ENCODE measurements at places on chromosomes 7 and 10.

GRCh38 chr10:70145166-70145665 lies 1.3 kb downstream of the TYSND1 start:
- DNase-seq: no peak

GRCh38 chr7:57398548-57398947 lies 51.4 kb upstream of the ZNF716 start:
- no peak for DNase-seq

DNA sequence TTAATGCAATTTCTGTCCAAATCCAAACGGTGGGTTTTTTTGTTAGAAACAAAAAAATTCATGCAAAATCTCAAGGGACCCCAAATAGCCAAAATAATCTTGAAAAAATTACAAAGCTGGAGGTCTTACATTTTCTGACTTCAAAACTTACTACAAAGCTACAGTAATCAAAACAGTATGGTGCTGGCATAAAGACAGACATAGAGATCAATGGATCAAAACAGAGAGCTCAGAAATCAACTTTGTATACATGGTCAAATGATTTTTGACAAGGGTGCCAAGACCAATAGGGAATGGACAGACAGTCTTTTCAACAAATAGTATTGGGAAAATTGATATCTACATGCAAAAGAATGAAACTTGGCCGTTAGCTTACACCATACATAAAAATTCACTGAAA lies 21.7 kb upstream of the CYP3A4 start:
- no peak for DNase-seq

DNA sequence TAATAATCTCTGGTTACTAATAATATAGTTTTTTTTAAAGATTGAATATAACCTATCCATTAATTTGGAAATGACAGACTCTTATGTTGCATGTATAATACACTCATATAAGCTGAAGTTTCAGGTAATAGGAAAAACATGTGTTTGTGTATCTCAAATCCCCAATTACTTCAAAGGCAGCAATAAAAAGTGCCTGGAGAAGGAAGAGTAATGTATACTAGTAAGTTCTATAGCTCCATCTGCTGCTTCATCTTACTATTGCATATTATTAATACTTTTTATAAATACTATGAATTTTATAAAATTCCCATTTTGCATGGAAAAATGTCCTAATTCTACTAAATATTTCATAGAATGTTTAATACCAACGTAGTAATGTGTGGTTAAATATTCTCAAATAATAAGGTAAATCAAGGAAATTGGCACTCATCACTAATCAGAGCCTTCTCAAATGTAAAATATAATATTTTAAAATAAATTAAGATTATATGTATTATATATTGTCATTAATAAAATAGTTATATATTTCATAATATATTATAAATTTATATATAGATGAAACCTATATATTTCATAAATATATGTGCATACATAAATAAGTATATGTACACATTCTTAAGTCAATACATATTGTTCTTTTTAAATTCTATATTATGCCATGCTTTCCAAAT lies 311.9 kb downstream of the HGF start:
- no peak for DNase-seq

DNA sequence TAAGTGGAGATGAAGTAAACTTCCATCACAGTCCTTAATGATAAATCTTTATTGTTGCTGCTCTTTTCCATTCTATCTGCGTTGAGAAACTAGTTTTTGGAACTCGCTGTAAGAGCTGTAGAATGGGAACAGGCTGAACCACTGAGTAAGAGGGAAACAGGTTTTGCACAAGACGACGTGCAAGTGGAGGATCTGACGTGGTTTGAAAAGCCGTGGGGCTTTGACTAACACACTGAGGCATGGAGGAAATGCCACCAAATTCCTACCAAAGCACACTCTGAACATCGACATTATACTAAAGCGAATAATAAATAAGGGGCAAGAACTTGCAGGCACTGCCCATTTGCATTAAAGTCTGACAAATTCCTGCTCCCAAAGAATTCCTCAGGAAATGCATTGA lies 160.6 kb downstream of the KLF6 start:
- DNase-seq: no peak

DNA sequence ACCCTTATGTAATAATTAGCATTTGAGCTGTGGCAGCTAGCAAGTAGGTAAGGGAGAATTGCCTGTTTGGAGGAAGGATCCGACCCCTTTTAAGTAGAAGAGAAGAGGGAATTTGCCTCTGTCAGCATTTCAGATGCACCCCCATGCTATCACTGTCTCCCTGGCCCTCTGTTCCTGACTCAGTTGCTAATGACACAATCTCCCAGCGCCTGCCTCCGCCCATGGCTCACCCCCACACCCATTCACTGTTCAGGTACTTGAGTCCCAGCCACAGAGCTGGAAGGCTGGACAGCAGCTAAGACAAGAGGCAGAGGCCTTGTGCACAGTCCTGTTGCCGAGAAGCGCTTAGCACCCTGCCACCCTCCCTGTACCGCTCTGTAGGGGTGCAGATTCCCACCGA lies 512.3 kb upstream of the GALNT17 start:
- DNase-seq: no peak

- no peak for DNase-seq
Measured at GRCh38 chr10:91796331-91797047, 1.7 kb upstream of the TNKS2 start.

DNA sequence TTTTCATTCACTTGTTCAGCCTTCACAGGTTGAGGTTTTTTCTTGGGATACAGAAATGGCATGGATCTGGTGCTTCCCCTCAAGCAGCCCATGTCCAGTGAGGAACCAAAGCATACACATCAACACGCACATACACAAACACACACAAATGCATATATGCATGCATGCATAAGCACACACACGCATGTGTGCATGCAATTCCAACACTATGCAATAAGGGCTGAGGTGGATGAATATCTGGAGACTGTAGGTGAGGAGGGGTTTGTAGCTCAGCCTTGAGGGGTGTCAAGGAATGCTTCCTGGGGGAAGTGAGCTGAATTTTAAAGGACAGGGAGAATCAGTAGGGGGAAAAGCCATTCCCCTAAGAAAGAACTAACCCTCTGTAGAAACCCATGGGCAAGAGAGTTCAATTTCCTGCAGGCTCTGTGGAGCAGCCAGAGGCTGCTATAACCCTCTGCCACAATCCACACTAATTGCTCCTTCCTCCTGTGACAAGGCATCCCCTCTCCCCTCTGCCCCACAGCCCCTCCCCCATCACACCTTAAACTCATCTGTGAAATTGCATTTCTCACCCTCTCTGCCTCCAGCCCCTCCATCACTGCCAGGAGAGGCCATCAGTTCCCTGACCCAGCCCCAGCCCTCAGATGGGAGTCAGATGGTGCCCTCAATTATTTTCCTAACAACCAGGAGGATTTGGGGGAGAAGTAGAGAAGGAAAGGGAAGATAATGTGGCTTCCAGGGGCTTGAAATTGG lies 316.4 kb downstream of the RPS24 start:
- DNase-seq: no peak

GRCh38 chr10:22339761-22340328 lies 5.5 kb upstream of the SPAG6 start:
- DNase-seq: no peak

DNA sequence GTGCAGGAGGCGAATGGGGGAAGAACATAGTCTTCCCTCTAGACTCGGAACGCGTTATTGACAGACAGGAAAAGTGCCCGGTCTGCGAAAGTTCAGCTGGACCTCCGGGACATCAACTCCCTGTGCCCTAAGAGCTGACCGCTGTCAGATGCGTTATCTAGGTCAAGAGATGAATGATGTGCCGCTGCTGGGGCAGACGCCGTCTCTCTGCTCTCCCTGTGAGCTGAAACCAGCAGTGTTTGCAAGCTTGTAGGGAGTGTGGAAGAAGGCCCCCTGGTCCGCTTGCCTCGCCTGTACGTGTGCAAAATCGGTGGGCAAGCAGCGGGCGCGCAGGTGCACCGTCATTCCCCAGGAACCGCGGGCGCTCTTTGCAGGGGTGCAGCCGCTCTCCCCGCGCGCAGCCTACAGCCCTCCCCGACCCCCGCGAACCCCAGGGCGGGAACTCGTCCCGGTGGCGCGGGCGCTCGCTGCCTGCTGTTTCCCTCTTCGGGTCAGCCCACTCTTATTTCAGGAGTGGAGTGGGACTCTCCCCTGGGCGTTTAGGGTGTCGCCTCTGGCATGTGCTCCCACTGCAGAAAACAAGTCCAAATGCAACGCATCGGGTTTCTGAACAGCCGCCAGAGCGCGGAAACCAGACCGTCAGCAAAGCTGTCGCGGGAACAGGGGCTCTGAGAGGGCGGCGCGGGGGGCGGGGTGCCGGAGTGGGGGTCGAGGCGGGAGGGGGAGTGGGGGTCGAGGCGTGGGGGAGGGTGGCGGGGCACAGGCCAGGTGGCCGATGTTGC lies 1.8 kb upstream of the PFKFB3 start:
- no peak for DNase-seq

GRCh38 chr7:153576096-153576495 lies 476.1 kb upstream of the DPP6 start:
- DNase-seq: no peak

DNA sequence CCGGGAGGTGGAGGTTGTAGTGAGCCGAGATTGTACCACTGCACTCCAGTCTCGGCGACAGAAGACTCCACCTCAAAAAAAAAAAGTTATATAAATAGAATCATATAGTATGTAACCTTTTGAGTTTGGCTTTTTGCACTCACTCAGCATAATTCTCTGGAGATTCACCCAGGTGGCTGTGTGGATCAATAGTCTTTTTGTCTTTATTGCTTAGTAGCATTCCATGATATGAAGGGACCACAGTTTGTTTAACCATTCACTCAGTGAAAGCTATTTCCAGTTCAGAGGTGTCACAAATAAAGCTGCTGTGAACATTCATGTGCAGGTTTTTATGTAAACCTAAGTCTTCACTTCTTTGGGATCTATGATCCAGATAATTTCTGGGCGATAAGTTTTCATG lies 167.7 kb downstream of the PKD1L1 start:
- no peak for DNase-seq

GRCh38 chr7:112462236-112462635 lies 12.0 kb downstream of the IFRD1 start:
- no peak for DNase-seq

- no peak for DNase-seq
Measured at GRCh38 chr7:78601728-78602127, 803.2 kb downstream of the PHTF2 start.

All from stimulated activated CD8-positive, alpha-beta memory T cell treated with anti-CD3 and anti-CD28 coated beads, Interleukin-4, amount 100 ng/mL, for 4 hours (primary cell).